ENCODE measurements at places on chromosomes 5 and 9. TPM values are rescaled to one million over a fixed set of nuclear protein-coding genes. Genes with fewer than 3 reads are reported as not detected.

DNA sequence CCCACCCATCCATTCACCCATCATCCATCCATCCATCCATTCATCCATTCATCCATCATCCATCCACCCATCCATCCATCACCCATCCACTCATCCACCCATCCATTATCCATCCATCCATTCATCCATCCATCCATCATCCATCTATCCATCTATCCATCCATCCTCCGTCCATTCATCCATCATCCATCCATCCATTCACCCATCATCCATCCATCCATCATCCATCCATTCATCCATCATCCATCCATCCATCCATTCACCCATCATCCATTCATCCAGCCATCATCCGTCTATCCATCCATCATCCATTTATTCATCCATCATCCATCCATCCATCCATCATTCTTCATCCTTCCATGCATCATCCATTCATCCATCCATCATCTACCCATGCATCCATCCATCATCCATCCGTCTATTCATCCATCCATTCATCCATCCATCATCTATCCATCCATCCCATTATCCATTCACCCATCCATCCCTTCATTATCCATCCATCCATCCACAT lies 10.1 kb downstream of the ASS1 start:
- H3K4me1 ChIP-seq: peaks cover 34% of the 10 kb centered on the region
- H3K27ac ChIP-seq: no peak overlapping the region
- no peak overlapping the region for H3K4me3 ChIP-seq

GRCh38 chr5:66993448-66993847 lies 203.2 kb downstream of the CD180 start:
- no peaks in the 10 kb centered on the region for H3K4me1 ChIP-seq
- no peaks in the 10 kb centered on the region for H3K27me3 ChIP-seq
- H3K36me3 ChIP-seq: no peaks in the 10 kb centered on the region

- H3K36me3 ChIP-seq: no peaks in the 10 kb centered on the region
- no peak overlapping the region for H3K27ac ChIP-seq
- no peaks in the 10 kb centered on the region for H3K27me3 ChIP-seq
- no peak for DNase-seq
- H3K4me1 ChIP-seq: no peaks in the 10 kb centered on the region
These were observed 159.5 kb upstream of the SLC28A3 start for GRCh38 chr9:84499969-84500582.

DNA sequence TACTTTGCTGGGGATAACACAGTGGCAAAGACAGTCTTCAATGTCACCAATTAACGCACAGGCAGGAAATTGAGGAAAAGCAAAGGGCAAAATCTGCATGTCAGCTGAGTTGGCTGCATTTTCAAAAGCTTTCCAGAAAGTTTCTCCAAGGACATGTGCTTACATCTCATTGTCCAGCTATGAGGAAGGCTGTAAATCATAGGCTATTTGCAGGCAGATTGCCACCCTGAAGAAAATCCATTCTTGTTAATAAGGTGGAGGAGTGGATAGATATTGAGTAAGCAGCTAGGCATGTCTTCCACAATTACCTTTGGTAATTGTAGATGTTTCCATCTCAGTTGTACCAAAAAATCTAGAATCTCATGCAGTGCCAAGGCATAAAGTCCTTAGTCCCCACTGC lies 278.0 kb upstream of the NUDT12 start:
- H3K4me3 ChIP-seq: no peak overlapping the region
- no peak for DNase-seq
- H3K36me3 ChIP-seq: no peaks in the 10 kb centered on the region
- no peaks in the 10 kb centered on the region for H3K27me3 ChIP-seq
- H3K4me1 ChIP-seq: no peaks in the 10 kb centered on the region
- no peak overlapping the region for H3K27ac ChIP-seq

- no peaks in the 10 kb centered on the region for H3K36me3 ChIP-seq
- H3K4me3 ChIP-seq: no peak overlapping the region
- H3K4me1 ChIP-seq: no peaks in the 10 kb centered on the region
- H3K27ac ChIP-seq: no peak overlapping the region
These were observed 81.0 kb upstream of the CCDC152 start for GRCh38 chr5:42675602-42676001.

Gene KCNV2
- total RNA-seq: not detected

- DNase-seq: no peak
- no peaks in the 10 kb centered on the region for H3K4me1 ChIP-seq
- no peak overlapping the region for H3K27ac ChIP-seq
These were observed 548.2 kb upstream of the CLINT1 start for GRCh38 chr5:158406884-158407823.

Gene ECM2
- 9.0 TPM for total RNA-seq

DNA sequence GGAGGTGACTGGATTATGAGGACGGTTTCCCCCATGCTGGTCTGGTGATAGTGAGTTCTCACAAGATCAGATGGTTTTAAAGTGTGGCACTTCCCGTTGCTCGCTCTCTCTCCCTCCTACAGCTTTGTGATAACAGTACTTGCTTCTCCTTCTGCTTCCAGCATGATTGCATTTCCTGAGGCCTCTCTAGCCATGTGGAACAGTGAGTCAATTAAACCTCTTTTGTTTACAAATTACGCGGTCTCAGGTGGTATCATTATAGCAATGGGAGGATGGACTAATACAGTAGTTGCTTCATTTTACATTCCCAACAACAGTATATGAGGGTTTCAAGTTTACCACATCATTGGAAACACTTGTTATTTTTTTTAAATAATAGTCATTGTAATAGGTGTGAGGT lies 937.3 kb upstream of the ARRDC3 start:
- H3K27me3 ChIP-seq: no peaks in the 10 kb centered on the region
- no peaks in the 10 kb centered on the region for H3K4me1 ChIP-seq
- no peak overlapping the region for H3K4me3 ChIP-seq
- no peaks in the 10 kb centered on the region for H3K36me3 ChIP-seq
- no peak overlapping the region for H3K27ac ChIP-seq
- no peak for DNase-seq

GRCh38 chr9:15155826-15156225 lies 151.2 kb downstream of the TTC39B start:
- H3K36me3 ChIP-seq: no peaks in the 10 kb centered on the region
- no peaks in the 10 kb centered on the region for H3K4me1 ChIP-seq
- no peaks in the 10 kb centered on the region for H3K27me3 ChIP-seq
- no peak overlapping the region for H3K4me3 ChIP-seq
- no peak overlapping the region for H3K27ac ChIP-seq
- no peak for DNase-seq

DNA sequence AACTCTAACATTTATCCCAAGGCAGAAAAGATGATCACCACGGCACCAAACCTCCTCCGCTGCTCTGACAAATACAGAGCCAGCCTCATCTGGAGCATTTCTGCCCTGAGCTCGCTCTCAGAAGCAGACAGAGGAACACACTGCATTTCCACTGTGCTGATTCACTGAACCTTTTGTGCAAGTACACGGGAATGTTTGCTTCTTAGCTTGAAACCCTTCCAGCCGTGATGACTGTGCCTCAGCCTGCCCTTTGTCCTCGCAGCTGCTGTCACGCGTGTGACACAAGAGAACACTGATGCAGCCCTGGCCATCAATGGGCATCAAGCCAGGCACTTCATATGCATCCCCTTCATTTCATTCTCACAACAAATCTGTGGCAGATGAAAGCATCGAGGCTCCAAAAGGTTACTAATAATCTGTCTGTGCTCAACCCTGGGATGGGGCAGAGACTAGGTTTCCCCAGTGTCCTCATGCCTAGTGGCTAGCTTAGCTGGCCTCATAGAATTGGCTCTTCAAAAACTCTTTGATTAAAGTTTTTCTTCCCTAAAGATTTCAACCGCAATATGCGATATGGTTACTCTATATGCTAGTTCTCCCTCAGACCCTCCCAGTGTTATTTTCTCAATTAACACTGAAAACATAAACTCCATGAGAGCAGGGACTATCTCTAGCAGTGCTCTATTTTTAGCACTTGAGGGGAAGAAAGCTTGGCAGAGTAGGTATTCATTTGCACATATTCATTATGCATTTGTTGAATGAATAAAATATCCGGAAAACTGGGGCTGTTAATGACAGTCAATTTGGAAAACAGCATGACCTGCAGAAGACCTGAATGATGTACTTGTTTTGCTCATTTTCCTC lies 7.3 kb downstream of the CDC14B start:
- no peak overlapping the region for H3K4me3 ChIP-seq
- DNase-seq: no peak
- H3K27me3 ChIP-seq: no peaks in the 10 kb centered on the region
- no peak overlapping the region for H3K27ac ChIP-seq
- H3K4me1 ChIP-seq: no peaks in the 10 kb centered on the region
- H3K36me3 ChIP-seq: no peaks in the 10 kb centered on the region
